HAP-1 (cell line): ENCODE measurements at places on chromosomes 7 and 10.

DNA sequence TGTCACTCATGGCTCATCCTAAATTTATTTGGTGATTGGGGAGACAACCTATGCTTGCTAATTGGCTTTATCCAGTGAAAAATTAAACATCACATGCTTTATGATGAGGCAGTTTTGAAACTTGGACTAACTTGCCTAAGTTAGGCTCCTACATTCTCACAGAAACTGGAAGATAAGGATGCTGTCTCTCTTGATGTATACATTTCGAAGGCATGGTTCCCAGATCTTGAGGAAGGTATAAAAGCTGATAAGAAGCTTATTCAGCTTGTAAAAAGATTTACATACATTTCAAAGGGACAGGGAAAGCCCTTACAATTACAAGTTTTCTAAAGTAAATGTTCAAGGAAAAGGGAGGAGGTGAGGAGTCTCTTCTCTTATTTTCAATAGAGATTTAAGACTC is 561.7 kb downstream of the IPMK start:
- no peak for DNase-seq

- DNase-seq, result no peak
These were observed 12.6 kb downstream of the GTF2IRD1 start for GRCh38 chr7:74466196-74466813.

DNA sequence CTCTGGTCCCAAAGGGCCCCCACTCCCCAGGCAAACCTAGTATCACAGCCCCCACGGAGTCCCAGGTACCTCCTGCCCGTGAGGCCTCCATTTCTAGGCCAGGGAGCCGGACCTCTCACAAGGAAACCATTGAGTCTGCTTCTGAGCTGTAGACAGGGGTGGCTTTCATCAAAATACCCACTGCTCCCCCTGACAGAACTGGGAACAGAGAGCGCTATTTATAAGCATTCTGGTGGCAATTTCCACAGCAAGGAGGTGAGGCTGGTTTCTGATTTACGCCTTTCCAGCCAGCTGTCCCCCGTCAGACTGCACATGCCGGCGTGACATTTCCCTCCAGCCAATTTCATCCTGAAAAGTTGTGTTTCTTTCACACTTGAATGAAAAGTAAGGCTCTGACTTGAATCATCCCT is 407.5 kb upstream of the PRKCQ start:
- DNase-seq, result no peak

- DNase-seq, result no peak
These were observed 19.2 kb downstream of the TMEM273 start for GRCh38 chr10:49168831-49169500.

GRCh38 chr10:122045212-122045611 is 56.2 kb downstream of the TACC2 start:
- DNase-seq, result no peak

- DNase-seq, result no peak
These were observed 24.7 kb upstream of the TFAM start for GRCh38 chr10:58360412-58361004.

GRCh38 chr10:113176652-113177155 is 226.7 kb downstream of the TCF7L2 start:
- no peak for DNase-seq

- DNase-seq, result peak; percentile 67
These were observed 26.1 kb downstream of the KLRG2 start for GRCh38 chr7:139457153-139457946.

DNA sequence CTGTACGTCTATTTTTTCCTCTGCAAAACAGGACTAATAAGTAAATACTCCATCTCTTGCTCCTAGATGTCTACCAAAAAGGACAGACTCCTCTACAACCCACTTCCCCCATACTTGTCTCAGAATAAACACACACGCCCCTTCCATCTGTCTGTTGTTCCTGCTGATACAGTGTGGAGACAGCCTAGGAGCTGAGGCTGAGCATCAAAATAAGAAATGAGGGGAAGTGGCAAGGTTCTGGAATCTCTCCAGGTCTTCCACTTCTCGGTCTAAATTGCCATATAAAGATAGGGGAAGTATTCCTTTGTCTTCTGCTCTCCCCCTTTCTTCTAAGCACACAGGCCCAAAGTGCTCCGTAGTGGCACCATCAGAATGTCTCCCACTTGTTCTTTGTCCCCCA is 30.8 kb upstream of the VSIR start:
- DNase-seq, result no peak

GRCh38 chr10:97096261-97097083 is 89.3 kb downstream of the SLIT1 start:
- DNase-seq, result no peak
